ENCODE measurements at places on chromosomes 2 and 18. TPM values are rescaled to one million over a fixed set of nuclear protein-coding genes. Genes with fewer than 3 reads are reported as not detected.

GRCh38 chr18:22946217-22946616 lies 13.1 kb downstream of the RBBP8 start:
- no peak for DNase-seq

The GULP1 gene
- total RNA-seq, result 3.0 TPM

GRCh38 chr2:147937744-147938349 lies 82.7 kb downstream of the ORC4 start:
- no peak for DNase-seq

- no peak for DNase-seq
Observed at GRCh38 chr2:3257166-3257565, 120.5 kb downstream of the EIPR1 start.

DNA sequence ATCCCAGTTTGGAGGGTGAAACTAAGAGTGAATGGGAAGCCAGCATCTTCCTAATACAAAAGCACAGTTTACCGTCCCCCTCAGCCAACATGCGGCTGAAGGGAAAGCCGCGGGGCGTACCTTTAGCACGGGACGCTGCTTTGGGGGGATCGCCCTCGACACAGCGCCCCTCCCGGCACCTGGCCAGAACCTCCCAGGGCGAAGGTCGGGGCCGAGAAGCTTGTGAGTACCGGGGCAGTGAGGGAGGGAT lies at the start of gene METTL8:
TSS of gene METTL8 (minus strand) at position 228 of the 250 bp plus-strand sequence. CDS start 41,805 bp downstream, outside the sequence.
- no peak for DNase-seq

The PSTPIP2 gene
- 2.0 TPM for total RNA-seq

DNA sequence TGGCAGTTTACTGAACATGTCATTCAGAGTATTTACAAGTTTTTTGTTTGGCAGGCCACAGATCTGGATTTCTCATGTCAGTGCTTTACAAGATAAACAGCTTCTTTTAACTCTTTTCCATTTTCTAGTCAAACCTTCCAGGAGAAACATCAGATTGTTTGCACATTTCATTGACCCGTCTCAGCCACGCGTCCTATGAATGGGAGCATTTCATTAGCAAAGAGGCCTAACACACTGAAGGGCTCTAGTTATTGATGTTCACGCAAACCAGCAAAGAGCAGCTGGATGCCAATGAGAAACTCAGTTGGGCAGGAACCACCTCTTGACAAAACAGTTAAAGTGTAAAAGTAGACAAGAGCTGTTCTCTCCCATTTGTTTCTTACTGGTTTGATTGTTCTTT lies 29.2 kb upstream of the MFF start:
- no peak for DNase-seq

The ACTG2 gene
- total RNA-seq, result 3.1 TPM

- DNase-seq, result no peak
Observed at GRCh38 chr2:127558911-127559310, 23.4 kb downstream of the MYO7B start.

GRCh38 chr2:27931361-27931950 lies 40.9 kb downstream of the BABAM2 start:
- DNase-seq, result no peak

The NYAP2 gene
- not detected for total RNA-seq

DNA sequence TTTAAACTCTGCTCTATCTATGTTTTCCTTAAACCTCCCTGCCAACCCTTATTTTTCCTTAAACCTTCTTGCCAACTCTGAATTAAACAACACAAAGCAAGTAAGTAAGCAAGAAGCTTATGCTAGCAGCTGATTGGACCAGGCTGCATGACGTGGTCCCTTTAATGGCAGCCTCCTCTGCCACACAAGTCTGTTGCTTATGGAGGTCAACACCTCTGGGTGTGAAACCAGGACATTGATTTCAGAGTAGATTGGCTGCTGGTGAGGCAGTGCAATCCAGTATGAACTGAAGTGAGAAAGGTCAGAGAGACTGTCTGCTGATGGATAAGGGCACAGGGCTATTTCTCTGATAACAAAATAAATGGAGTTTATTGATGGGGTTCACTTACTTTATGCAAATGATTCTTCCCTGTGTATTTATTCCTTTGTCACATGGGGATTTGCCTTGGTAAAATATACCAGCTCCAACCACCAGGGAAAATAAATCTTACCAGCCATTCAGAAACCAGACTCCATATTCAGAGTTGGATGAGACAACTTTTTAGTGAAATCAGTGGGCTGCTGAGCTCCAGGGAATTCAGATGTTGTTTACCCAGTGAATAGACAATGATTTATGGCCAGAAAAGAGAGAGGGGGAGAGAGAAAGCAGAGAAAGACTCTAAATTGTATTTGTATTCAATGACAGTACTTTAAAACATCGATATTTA lies 112.2 kb upstream of the NCKAP5 start:
- no peak for DNase-seq

DNA sequence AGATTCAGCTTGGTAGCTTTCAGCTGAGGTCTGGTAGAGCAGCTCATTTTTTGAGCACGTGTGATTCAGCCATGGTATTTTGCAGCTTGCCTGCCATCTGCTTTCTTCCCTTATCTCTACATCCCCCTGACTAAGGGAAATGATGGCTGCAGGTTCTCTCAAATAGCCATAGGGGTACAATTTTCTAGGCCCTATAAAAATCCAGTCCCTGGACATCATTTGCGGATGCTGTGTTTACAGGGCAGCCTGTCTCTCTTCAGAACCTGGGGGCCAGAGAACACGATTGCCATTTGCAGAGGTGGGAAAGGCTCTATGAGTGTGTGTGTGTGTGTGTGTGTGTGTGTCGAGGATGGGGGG lies 442.7 kb upstream of the MEIS1 start:
- DNase-seq, result no peak

The NAPG gene
- 49.9 TPM for total RNA-seq

DNA sequence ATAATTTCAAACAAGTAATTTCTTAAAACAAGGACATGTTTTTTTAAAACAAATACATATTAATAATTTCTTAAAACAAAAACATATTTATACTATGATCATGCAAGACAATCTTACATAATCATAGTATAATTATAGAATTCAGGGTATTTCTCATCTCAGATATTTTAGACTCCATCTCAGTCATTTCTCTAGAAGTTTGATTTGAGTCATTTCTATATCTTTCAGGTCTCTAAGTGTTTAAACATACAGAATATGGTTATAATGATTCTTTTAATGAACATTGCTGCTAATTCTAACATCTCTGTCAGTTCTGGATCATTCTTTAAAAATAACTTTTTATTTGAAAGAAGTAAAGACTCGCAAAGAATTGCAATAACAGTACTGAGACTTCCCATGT lies 154.2 kb upstream of the KYNU start:
- DNase-seq, result no peak
